ENCODE measurements at places on chromosomes 3 and 15. TPM values are rescaled to one million over a fixed set of nuclear protein-coding genes. Genes with fewer than 3 reads are reported as not detected.

OR5K2 gene
- total RNA-seq = not detected

CPEB1 gene
- total RNA-seq = 42.7 TPM

PLSCR2 gene
- total RNA-seq = not detected

FGD5 gene
- total RNA-seq = 1.7 TPM

TCAIM gene
- total RNA-seq = 34.1 TPM

LTF gene
- not detected for total RNA-seq

ANKRD34C gene
- not detected for total RNA-seq

PDCD6IP gene
- total RNA-seq = 171 TPM

FRMD5 gene
- 7.0 TPM for total RNA-seq

FES gene
- total RNA-seq = 38.7 TPM

CCR1 gene
- total RNA-seq = 7.6 TPM

XCR1 gene
- total RNA-seq = not detected

RTP3 gene
- total RNA-seq = not detected
